ENCODE measurements at places on chromosomes 11 and 22.
A peak's percentile ranks its signal among the peaks of the same experiment; 100 is the strongest.

DNA sequence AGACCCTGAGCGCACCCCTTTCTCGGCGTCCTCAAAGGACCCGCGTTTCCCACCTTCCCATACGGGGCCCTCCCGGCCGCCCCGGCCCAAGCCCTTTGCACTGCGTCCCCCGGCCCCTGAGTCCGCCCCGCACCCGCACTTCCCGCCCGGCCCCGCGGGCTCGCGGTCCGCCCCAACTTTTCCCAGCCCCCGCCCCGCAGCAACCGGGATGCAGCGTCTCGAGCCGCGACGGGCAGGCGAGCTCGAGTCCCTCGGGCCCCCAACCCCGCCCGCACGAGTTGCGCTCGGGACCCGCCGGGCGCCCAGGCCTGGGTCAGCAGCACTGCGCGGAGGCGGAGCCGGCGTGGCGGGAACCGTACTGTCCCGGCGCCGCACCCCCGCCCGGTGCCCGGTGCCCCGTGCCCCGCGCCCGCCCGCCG is 371 bp downstream of the SMCO4 start:
- peak; percentile 43 for DNase-seq

DNA sequence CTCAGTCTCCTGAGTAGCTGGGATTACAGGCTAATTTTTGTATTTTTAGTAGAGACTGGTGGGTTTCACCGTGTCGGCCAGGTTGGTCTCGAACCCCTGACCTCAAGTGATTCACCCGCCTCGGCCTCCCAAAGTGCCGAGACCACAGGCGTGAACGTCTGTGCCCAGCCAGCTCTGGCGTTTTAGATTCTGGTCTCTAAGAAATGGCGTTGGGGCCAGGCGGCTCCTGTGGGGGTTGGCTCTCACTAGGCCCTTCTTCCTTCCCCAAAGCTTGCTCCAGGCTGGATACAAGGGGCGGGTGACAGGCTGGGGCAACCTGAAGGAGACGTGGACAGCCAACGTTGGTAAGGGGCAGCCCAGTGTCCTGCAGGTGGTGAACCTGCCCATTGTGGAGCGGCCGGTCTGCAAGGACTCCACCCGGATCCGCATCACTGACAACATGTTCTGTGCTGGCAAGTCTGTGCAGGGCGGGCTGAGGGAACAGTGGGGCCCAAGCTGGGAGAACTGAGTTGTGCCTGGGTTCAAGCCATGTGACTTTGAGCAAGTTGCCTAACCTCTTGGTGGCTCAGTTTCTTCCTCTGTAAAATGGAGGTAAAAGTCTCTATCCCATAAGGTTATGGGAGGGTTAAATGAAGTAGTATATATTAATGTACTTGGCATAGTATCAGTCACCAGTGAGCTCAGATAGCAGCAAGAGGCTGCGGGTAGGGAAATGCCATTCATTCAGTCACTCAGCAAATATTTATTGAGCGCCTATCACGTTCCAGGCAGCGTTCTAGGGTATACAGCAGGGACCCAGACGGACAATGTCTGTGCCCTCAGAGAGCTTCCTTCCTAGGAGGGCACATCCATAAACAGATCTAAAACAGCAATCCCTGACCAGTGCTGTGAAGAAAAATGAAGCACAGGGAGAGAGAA is 10.4 kb downstream of the F2 start:
- DNase-seq: no peak

GRCh38 chr11:17275400-17276235 is 921 bp upstream of the NUCB2 start:
- DNase-seq: no peak

DNA sequence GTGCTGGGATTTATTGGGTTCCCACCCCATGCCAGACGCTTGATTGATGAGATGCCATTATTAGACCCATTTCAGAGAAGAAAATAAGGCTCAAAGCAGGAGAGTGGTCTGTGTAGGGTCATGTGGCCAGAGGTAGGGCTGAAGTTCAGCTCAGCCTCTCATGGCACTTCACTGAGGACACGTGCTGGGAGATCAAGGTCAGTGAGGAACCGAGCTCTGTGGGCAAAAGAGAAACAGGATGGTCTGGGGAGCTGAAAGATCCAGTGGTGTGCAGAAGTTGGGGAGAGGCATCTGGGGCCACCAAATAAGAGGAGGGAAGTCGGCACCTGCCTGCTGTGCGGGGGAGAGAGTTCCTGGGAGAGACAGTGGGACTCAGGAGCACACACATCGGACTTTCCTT is 19.6 kb downstream of the RHOD start:
- DNase-seq: no peak

- no peak for DNase-seq
Observed at GRCh38 chr11:85774256-85775101, 36.5 kb downstream of the SYTL2 start.

DNA sequence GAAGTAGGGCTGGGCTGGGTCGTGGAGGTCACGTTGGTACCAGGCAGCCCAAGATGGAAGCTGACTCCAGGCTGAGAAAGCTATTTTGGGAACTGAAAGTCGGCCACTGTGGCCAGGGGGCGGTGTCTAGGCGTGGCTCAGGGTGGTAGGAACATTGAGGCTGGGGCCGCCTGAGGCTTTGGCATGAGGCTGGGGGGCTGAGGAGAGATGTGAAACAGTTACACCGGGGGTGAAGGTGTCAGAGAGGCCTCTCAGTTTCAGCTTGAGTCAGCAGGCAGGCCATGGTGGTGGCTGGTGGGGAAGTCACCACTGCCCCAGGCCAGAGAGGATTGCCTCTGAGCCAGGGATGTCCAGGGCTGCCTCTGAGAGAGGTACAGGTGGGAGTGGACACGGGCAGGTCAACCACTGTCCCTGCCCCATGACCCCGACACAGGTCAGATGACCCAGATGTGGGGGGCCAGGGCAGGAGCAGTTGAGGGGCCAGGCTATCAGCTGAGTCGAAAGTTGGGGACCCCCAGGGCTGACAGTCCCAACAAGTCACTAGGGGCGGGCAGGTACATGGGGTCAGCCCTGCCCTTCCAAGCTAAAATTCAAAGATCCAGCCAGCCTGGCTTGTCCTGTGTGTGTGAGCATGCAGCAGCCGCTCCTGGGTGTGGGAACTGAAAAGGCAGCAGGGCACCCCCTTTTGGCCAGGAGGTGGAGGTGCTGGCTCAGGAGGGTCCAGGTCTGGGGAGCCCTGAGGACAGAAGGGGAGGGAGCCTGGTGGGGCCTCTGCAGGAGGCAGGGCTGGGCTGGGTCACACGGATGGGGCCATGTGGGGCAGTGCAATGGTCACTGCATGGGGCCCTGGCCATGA is 7.2 kb downstream of the KCNK7 start:
- peak; percentile 70 for DNase-seq

DNA sequence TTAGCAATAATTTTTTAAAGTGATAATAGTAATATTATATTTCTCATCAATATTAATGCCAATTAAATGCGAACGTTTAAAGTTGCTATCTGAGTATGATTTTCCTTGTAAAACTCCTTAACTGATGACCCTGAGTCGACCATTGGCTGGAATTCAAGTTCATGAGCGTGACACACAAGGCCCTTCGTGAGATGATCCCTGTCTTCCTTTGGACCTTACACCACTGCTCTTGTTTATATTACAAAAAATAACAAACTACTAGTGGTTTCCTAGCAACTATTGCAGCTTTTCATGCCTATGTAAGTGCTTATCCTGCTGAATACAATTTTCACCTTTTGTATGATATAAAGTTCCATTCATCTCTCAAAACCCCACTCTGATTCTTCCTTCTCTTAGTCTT is 752.9 kb downstream of the CNTN5 start:
- DNase-seq: no peak

DNA sequence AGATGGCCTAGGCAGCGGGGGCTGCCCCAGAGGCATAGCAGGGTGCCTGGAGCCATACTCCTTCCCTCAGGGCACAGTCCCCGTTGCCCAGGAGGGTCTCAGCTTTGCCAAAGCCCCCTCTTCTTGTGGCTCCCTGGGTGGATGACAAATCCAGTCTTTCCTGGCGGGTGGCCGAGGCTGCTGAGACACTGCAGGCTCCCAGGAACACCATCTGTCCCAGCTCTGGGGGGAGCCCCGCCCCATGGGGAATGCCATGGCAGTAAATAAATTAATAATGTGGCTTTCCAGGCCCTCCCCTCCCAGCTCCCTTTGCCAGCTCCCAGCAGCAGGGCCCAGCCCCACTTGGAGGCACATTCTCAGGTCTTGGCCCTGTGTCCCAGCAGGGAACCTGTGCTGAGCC is 45.0 kb downstream of the PDE2A start:
- no peak for DNase-seq

GRCh38 chr22:37973271-37974170 is 10.8 kb downstream of the SOX10 start:
- no peak for DNase-seq

DNA sequence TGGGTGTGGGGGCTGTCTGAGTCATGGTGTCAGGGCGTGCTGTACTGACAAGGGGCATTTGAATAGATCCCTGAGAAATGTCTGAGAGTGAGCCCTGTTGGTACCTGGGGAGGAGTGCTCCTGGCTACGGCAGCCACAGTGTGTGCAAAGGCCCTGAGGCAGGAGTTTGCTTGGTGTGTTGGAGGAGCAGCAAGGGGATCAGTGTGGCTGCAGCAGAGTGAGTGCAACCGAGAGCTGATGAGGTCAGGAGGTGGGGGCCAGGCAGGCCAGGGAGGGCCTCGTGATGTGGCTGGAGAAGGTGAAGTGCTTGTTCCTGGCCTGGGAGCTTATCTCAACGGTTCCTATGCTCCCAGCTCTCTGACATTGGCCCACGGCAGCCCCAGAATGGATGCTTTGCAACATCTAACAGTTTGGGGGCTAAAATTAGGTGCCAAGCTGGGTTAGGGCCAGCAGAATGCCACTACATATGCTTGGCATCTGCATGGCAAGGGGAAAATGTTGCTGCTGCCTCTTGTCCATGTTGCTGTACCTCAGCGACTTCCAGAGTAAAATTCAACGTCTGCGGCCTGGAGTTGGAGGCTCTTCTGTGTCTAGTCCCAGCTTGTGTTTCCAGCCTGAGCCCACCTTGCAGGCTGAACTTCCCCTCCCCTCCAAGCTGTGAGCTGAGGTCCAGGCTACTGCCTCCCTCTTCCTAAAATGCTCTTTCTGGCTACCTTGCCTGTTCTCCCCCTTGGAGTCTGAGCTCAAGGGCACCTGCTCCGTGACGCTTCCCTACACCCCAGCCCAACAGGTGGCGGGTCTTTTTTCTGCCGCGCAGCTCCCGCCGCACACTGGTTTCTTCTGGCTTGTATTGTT is 48.2 kb upstream of the MYEOV start:
- DNase-seq: no peak

- no peak for DNase-seq
Observed at GRCh38 chr11:69013009-69013951, at the start of gene MRGPRF. MRGPRF (minus strand) TSS chr11:69013246; CDS start chr11:69009901, 3,345 bp downstream.
